Renal cortex interstitium (tissue), 15 donors: ENCODE measurements at places on chromosomes 3 and 15.

DNA sequence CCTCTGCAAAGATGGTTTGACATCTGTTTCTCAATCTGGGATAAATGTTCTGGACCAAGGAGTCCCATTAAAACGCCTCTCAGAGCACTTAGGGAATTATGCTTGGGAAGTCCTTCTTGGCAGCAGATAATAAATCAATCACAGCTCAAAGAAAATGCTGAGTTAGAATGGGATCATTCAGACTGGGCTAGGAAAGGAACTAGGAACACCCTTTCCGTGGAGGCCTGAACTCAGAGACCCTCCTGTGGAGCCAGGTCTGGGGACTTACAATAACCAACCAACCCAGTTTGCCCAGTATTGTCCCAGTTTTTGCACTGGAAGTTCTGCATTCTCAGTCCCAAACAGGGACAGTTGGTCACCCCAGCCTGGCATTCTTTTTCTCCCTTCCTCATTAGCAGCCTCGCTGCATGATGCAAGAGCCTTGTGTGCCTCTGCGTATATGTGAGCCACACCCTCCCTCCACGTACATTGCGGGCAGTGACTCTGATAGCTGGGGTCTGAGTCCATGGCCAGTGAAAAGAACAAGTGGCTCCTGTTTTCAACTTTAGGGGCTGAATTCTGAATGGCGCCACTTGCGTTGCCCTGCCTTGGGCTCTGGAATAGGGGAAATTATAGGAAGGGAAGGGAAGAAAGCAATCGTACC lies 88.7 kb downstream of the SEMA5B start:
- DNase-seq: no peak

GRCh38 chr15:89362203-89363101 lies 27.8 kb upstream of the POLG start:
- no peak for DNase-seq

- no peak for DNase-seq
Observed at GRCh38 chr3:66485291-66485968, 15.4 kb downstream of the LRIG1 start.

DNA sequence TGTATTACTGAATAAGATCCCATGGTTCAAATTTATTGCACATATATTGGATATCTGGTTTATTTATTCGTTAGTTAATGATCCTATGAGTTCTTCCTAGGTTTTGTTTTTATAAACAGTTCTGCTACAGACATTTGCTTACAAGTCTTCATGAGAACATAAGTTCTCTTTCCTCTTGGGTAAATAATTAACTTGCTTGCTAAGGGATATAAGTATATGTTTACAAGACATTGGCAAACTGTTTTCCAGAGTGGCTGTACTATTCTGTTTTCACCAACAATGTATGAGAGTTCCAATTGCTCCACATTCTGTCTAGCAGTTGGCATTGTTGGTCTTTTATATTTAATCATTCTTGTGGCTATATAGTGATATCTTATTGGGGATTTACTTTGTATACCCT lies 341.8 kb upstream of the GBE1 start:
- no peak for DNase-seq

DNA sequence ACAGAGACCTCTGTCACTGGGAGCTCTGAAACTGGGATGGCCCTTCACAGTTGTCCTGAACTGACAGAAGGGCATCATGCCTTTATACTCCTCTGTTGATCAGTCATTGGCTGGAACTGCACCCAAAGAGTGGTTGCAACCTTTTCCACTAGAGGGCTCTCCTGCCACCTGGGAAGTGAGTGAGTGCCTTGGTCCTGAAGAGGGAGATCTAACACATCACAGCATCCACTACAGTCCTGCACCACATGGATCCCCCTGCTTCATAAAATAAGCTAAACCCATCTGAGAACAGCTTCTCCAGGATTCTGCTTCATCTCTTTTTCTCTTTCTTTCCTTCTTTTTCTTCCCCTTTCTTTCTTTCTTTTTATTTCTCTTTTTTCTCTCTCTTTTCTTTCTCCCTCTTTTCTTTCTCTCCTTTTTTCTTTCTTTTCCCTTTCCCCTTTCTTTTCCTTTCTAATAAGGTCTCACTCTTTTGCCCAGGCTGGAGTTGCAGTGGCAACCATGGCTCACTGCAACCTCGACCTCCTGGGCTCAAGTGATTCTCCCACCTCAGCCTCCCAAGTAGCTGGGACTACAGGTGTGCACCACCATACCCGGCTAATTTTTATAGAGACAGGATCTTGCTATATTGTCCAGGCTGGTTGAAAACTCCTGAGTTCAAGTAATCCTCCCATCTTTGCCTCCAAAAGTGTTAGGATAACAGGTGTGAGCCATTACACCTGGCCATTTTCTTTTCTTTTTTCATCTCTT lies 42.8 kb upstream of the RAF1 start:
- no peak for DNase-seq
